ENCODE measurements at places on chromosomes 16 and 17.

DNA sequence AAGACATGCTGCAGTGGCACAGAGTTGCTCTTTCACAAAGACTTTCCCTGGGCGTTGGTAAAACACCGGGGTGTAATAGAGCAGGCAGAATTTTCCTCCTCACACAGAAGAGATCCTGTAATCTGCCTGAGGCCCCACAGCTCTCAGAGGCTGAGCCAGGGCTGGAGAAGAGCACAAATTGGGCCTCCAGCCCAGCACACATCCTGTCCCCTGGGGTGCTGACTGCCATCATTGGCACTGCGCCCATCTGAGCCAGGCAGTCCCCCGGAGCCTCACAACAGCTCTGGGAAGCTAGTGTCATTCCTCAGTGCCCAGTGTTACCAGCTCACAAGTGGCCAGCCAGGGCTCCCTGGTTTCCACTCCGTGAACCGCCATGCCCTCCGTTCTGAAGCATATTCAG lies 119.4 kb downstream of the SOCS1 start:
- DNase-seq = no peak

- DNase-seq = no peak
These were observed 195.3 kb downstream of the STX8 start for GRCh38 chr17:9380361-9380760.

DNA sequence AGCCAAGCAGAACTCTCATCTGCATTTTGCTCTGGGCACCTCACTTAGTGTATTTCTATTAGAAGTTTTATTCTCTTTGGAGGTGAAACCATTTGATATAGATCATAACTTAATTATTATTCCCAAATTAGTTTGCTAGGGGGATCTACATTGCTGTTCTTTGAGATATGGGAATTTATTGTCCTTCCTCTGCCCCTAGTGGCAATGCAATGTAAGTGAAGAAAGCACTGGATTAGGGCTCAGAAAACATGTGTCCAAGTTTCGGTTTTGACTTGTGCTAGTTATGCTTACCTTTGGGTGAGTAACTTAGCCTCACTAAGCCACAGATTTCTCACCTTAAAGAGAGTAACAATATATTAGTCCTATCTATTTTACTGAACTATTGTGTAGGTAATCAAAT lies 2.9 kb downstream of the KRT39 start:
- no peak for DNase-seq

- DNase-seq = no peak
These were observed 10.6 kb downstream of the AARSD1 start for GRCh38 chr17:42953669-42954068.

GRCh38 chr16:82323171-82323570 lies 153.1 kb upstream of the MPHOSPH6 start:
- no peak for DNase-seq

DNA sequence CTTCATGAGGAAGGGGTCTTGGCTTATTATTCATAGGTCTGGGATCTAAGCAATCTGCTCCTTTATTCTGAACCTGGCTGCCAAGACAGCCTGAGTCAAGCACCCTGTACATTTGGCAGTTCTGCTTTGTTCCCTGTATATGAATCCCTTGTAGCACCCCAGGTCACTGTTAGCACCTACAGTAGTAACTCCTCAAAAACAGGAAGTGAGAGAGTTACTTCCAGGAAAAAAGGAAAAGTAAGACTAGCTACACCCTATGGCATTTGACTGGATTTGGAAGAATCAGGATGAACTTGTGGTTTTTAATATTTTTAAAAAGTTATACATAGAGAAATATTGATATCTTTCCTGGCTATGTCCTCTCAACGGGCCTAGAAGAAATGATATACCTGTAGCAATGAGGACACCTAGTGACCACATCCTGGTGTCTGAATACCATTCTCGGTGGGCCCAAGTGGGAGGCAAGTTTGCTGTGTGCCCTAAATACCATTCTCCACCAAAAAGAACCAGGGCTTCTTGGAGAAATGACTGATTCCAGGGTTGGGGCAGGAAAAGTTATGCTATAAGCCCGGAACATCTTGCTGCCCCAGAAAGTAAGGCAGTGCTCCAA lies 9.9 kb downstream of the ANKRD40 start:
- no peak for DNase-seq

GRCh38 chr16:13378151-13378550 lies 476.8 kb downstream of the SHISA9 start:
- no peak for DNase-seq

DNA sequence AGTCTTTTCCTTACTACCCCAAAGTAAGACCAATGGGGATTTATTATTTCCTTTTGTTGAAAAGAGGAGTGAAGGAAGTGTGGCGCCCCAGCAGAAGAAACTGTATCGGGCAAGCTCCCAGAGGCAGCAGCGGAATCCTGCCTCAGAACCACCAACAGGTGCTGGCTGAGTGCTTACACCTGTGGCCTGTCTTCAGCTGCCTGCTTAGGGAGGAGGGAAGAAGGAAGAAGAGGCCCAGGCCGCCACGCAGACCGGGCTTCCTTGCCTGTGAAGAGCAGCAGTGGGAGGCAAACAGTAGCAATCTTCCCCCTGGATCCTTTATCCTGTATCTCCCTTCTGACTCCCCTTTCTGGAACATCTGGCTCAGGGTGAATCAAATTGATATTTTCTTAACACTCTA lies 134.7 kb downstream of the AATF start:
- DNase-seq = no peak

GRCh38 chr16:66267292-66268014 lies 99.0 kb upstream of the CDH5 start:
- peak; percentile 50 for DNase-seq

GRCh38 chr16:75038036-75038858 lies 39.4 kb downstream of the ZNRF1 start:
- no peak for DNase-seq

All from right atrium auricular region (tissue), 2 donors.